SW480 (cell line): ENCODE measurements at places on chromosomes 3 and 15.

GRCh38 chr3:47404955-47405790, 24.4 kb downstream of the PTPN23 start:
- DNase-seq, result no peak

DNA sequence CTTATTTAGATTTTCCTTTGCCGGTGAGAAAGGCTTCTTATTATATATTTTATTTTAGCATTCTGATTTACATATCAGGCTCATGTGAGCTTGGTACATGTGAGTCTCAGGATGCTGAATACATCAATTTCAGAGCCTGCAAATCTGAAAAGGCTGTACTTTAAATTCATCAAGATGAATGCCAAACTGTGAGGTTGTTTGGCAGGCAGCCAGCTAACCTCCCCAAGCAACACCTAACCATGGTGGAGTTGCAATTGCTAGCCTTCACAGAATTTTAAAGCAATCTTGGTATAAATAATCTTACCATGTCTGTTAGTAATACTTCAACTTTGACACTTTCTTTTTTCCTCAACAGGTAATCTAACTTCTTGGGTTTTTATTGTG, 252.5 kb downstream of the CDIN1 start:
- no peak for DNase-seq

GRCh38 chr3:42804831-42805132, 492 bp upstream of the HIGD1A start:
- no peak for DNase-seq

DNA sequence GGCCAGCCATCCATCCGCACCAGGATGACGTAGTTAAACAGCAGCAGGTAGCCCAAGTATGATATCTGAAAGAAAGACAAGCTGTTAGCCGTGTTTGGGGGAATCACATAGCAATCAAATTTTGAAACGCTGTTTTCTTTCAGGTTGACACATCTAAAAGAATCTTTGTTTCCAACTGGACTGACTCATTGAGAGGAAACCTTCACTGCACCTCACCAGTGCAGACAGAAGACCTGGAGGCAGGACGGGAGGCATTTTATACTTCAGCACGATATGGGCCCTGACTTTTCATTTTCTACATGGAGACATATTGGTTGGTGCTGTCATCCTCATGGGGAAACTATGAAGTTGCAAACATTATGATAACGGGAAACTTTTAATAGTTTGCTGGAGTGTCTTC, 44.2 kb upstream of the MTMR10 start:
- DNase-seq, result no peak

GRCh38 chr3:65955792-65956477, 82.8 kb downstream of the MAGI1 start:
- peak; percentile 71 for DNase-seq

- DNase-seq, result no peak
These were observed 79.8 kb downstream of the FOXP1 start for GRCh38 chr3:71503525-71504249.

GRCh38 chr15:46127361-46127874, 492.6 kb downstream of the SQOR start:
- DNase-seq, result no peak

- DNase-seq, result no peak
These were observed 31.5 kb downstream of the SRGAP3 start for GRCh38 chr3:9217784-9218513.

DNA sequence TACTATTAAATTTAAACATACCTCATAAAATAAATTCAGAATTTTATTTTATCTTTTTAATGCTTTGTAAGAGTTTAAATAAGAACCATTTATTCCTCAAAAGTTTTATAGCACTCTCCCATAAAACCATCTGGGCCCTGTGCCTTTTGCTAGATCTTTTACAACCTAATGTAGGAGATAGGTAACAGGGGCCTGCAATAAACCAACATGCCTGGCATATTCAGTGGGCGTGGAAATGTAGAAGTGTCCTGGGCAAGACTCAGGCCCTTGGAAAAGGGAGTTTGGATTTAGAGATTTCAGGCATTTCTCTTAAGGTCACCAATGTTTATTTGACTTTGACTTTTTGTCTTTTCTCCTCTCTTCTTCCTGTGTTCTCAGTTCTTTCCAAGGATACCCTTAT, 46.4 kb downstream of the POMGNT2 start:
- no peak for DNase-seq

DNA sequence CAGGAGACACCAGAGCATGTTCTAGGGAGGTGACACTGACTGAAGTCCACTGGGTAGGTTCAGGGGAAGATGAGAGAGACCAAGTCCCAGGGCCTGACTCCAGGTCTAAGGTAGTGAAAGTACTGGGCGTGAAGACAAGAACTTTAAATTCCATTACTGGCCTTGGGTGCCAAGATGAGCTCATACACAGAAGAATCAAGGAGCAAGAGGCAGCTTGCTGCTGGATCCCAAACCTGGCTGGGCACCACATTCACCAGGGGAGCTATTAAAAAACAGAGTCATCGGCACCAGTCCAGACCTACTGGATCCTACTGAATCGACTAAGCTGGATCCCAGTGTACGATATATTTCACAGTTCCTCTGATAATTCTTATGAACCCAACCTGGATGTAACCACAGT, 42.1 kb upstream of the ATG7 start:
- DNase-seq, result no peak
